ENCODE measurements at places on chromosomes 4 and X.

GRCh38 chrX:9897761-9898161, 69.4 kb upstream of the CLDN34 start:
- no peak for DNase-seq

DNA sequence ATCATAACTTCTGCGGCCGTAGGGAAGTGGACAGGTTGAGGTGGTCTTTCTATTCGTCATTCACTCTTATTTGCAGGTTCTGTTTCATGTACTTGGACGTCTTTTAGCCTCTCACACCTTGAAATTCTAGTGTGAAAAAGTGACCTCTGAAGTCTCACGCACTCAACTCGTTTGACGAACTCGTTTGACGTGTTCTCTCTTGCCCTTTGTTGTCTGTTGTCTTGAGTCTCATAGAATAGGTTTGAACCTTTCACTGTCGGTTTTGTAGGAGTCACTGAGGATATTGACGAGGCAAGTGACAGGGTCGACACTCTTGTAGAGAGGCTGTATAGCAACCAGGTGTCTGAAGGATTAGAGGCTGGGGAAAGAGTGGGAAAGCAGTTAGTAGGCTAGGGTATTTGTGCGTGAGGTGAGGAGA, 1.1 kb upstream of the PGRMC2 start:
- DNase-seq: peak; percentile 0

GRCh38 chr4:17238633-17239032, 273.3 kb downstream of the QDPR start:
- DNase-seq: no peak

DNA sequence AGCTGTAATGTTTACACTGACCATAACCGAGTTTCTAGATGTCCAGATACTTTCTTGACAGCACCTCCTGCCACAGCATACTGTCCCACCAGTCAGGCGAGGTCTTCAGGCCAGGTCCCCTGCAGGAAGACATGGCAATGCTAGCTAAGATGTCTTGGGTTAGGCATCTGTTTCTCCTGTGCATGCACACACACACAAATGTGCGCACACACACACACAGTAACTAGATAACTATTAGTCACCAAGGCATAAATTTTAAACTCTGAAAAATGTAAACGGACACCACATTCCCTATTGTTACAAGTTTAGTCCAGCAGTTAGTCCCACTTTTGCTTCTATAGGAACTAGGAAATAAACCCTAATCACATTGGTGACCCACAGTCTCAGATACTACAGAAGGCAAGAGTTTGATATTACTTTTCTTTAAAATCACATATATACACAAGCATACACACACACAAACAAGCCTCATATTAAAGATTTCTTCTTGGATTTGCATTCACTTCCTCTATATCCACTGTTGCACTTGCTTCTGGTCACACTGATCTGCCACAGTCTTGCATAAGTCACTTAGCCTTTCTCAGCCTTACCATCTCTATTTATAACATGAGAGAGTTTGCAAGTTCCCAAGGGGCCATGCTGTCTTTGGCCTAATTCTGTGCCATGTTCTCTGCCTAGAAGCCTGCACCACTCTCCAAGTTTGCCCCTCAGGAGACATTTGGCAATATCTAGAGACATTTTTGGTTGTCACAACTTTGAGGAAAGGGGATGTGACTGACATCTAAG, 32.2 kb downstream of the IL21 start:
- DNase-seq: no peak

- no peak for DNase-seq
Observed at GRCh38 chr4:11368701-11369115, 60.0 kb downstream of the HS3ST1 start.

GRCh38 chr4:52948057-52948423, 85.9 kb downstream of the RASL11B start:
- DNase-seq: no peak

Measured in stimulated activated CD8-positive, alpha-beta memory T cell treated with anti-CD3 and anti-CD28 coated beads, Interleukin-7, amount 100 ng/mL, for 1 hour (primary cell).